ENCODE measurements at places on chromosomes 5 and 9.
A peak's percentile ranks its signal among the peaks of the same experiment; 100 is the strongest.

DNA sequence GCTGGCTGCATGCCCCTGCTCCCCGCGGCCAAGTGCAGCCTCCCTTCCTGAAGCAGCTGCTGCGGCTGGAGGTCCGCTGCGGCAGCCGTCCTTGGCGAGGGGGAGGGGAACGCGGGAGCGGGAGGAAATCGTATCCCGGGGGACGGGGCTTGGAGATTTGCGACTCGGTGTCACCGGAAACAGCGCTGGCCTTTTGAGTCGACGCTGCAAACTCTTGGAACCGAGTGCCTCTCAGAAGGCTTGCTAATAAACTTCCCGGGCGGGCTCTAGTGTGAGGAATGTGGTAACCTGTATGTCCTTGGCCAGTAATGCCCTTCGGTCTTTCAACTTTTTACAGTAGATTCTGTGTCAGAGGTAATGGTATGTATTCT, 82.7 kb downstream of the PTPDC1 start:
- no peak for DNase-seq

DNA sequence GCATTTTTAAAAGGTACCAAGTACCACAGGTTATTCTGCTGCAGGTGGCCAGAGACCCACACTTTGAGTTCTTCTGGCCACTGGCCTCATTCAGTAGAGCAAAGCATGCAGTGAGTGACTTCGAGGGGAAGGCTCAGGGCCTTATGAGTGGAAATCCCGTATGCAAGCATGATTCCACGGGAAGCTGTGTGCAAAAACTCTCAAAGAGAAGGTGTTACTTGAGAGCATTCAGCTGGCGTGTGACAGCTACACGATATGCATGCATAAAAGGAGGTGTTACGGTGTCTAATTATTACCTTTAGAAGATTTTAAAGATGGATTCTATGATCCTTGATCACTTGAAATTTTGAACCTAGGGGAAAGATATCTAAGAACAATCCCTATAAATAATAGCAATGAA, 160.3 kb downstream of the ENC1 start:
- no peak for DNase-seq

DNA sequence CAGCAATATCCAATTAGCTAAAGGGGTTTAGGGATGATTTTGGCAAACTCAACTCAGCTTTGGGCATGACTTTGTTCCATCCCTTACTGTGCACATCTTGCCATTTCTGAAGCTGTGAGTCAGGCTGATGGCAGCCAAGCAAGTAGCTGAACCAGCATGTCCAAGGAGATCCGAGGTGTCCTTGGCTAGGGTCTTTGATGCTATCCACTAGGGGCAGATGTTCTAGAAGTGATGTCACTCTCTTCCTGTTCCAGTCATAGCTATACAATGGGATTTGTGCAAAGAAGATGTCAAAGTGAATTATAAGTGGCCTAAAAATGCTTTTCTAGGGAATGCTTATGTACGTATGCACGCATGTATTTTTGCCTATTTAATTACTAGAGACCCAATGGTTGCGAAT, 160.8 kb upstream of the PAPPA start:
- no peak for DNase-seq

DNA sequence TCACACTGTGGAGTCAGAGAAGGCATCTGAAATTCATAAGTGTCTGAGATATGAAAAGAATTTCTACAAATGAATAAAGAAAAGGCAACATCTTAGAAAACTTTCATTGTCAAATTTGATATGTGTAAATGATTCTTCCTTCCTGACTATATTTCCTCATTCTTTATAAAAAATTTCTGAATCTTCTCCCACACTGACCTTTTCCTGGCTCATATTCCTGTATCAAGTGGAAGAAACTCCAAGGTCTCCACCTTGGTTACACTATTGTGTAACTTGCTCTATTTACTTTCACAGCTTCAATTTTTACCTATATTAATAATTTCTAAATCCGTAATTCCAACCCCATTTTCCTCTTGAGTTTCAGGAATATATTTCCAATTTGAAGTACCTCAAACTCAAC, 93.5 kb upstream of the FBXL7 start:
- DNase-seq: no peak

- DNase-seq: no peak
Observed at GRCh38 chr9:123584202-123585176, 228.5 kb downstream of the CRB2 start.

- no peak for DNase-seq
Observed at GRCh38 chr5:54792611-54793404, 192.6 kb downstream of the ESM1 start.

DNA sequence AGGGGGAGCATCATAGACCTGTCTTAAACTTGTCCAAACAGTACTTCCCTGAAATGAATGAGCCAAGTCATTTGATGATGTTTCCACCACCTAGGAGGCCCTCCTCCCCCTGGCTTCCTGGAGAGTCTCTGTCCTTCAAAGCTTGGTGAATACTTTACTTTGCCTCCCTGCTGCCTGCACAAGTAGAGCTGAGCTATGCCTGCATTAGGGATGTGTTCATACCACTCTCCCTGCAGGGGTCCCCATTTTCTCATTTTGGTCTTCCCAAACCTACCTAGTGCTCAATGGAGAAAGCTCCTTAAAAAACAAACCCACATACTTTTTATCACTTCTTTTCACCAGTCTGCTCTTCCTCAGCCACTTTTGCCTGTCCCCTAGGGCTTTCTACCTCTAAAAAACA, 7.7 kb downstream of the CCNI2 start:
- no peak for DNase-seq

DNA sequence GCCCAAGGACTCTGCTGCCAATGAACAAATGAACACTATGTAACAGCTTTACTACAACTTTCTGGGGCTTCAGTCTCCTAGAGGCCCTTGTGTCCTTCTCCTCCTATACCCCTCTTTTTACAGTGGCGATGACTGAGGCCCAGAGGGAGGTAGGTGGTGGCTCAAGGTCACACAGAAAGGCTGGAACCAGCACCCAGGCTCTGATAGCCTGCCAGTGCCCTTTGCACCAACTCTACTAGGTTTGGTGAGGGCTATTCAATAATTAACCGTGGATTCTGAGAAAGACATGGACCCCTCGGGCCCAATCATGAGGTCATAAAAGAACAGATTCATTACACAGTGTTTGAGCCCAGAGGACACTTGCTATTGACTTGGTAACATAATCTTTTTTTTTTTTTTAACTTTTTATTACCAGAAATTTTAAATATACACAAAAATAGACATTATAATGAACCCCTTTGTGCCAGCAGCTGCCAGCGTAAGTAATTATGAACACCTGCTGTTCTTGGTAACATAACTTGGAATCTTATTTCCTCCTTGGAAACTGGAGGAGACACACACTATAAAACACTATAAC, 6.1 kb upstream of the ALDH1B1 start:
- no peak for DNase-seq

- DNase-seq: no peak
Observed at GRCh38 chr9:4739587-4740387, 1.2 kb downstream of the AK3 start.

- peak; percentile 13 for DNase-seq
Observed at GRCh38 chr5:43191740-43192557, at the start of gene NIM1K. NIM1K (plus strand) TSS chr5:43192225; CDS start chr5:43245776, 53,551 bp downstream.

DNA sequence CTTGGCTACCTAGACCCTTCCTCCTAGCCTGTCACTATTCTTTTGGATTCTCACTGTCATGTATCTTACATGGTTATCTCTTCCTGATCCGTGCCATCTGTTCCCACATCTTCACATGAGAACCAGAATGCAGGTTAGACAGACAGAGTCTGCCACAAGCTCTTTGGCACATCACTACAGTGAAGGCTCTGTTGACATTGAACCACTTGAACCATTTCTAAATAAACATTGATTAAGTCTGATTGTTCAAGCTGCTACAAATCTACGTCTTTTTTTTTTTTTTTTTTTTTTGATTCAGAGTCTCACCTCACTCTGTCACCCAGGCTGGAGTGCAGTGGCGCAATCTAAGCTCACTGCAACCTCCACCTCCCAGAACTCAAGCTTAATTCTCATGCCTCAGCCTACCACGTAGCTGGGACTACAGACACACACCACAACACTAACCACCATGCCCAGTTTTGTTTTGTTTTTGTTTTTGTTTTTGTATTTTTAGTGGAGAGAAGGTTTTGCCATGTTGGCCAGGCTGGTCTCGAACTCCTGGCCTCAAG, 85.1 kb upstream of the LRRTM2 start:
- DNase-seq: no peak

DNA sequence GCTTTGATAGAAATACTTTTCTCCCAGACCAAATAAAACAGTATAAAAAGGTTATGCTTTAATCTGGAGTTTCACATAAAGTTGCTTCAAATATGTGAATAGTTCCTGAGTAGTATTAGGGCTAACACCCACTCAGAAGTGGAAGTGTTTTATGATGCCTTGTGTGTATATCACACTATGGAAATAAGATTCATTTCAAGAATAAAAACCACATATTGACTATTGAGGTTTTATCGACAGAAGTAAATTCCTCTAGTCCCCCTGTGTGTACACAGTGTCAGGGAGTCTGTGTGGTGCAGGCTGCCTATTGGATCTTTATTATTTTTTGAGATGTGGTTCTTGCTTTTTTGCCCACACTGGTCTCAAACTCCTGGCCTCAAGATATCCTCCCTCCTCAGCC, 20.8 kb upstream of the LRRTM2 start:
- DNase-seq: no peak

DNA sequence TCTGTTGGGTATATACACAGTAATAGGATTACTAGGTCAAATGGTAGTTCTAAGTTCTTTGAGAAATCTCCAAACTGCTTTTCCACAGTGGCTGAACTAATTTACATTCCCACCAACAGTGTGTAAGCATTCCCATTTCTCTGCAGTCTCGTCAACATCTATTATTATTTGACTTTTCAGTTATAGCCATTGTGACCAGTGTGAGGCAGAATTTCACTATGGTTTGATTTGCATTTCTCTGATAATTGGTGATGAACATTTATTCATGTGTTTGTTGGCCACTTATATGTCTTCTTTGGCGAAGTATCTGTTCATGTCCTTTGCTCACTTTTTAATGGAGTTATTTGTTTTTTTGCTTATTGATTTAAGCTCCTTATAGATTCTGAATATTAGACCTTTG, 596.2 kb upstream of the DAB2 start:
- DNase-seq: no peak

GRCh38 chr5:150060471-150060870, 25.9 kb downstream of the CSF1R start:
- DNase-seq: no peak

DNA sequence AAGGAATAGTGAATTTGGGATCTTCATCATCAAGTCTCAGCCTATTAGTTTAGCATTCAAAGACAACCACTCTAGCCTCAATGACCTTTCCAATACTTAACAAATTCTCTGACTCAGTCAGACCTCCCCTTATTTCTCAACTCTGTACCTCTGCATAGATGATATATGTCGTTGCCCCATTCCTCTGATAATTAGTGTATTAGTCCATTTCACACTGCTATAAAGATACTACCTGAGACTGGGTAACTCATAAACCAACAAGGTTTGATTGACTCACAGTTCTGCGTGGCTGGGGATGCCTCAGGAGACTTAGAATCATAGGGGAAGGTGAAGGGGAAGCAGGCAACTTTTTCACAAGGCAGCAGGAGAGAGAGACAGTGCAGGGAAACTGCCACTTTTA, 8.9 kb downstream of the MRPL22 start:
- no peak for DNase-seq

GRCh38 chr9:7510199-7510598, 289.4 kb downstream of the DMAC1 start:
- DNase-seq: no peak

DNA sequence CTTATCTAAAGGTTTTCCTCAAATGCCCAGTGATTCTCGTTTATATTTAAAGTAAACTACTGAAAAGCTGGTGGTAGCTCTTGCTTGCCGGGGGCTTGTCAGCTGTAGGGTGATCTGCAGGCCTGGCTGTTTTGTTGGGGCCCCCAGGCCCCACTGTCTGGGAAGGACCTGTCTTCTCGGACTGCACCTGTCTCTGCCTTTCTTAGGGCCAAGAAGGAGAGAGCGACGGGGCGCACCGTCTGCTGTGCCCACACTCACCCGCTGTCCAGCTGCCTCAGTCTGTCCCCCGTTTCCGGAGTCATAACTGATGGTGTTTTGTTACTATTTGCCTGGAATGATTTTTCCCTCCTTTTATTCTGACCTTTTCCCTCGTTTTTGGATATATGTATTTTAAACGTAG, 94.1 kb upstream of the CACNA1B start:
- DNase-seq: no peak

- DNase-seq: no peak
Observed at GRCh38 chr5:170641589-170642031, 137.8 kb downstream of the KCNIP1 start.

DNA sequence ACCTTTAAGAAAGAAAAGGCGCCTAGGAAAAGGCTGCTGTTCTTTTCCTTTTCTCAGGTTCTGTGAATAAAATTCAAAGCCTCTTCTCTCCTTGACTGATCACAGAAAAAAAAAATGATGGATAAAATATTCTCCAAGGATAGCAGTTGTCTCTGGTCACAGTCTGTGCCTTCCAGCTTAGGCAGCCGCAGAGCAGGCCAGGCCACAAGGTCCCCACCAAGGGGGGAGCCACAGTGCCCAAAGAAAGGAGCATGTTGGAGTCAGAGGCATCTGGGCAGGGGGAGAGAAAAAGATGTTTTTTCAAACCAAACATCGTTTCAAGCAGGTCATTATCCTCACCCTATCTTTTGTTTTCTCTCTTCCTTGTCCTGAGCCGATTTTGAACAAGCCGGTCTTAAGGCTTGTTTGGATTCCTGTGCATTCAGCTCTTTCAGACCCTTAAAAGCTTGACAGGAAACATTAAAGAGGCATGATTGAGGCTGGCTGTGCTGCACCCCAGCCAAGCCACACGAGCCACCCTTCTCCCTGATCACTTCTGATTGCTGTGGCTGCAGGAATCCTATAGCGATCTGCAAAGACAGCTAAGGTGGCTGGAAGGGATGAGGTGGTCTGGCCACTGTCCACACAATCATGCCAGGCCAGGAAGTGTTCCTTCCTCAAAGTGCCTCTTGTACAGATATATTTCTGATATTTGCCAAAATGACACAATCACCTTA, 284.6 kb upstream of the TLE4 start:
- DNase-seq: no peak
